ENCODE measurements at places on chromosomes 2 and 18. TPM values are rescaled to one million over a fixed set of nuclear protein-coding genes. Genes with fewer than 3 reads are reported as not detected.

DNA sequence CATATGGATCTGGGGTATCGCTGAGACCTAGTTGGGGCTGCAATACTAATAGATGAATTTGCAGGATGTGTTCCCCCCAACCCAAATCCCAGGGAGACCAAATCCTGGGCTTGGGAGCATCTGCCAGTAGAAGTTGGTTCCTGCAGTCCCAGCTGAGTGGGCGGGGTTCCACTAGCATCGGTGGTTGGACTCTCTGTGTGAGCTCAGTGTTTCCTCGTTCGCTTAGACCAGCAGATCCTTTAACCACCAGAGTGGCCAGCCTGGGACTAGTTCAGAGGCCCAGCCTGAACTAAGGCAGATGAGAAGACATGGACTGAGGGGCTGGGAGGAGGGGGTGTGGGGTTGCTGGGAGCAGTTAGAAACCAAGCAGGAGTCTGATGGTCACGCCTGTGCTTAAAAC, 40.7 kb downstream of the PCARE start:
- no peak for DNase-seq

DNA sequence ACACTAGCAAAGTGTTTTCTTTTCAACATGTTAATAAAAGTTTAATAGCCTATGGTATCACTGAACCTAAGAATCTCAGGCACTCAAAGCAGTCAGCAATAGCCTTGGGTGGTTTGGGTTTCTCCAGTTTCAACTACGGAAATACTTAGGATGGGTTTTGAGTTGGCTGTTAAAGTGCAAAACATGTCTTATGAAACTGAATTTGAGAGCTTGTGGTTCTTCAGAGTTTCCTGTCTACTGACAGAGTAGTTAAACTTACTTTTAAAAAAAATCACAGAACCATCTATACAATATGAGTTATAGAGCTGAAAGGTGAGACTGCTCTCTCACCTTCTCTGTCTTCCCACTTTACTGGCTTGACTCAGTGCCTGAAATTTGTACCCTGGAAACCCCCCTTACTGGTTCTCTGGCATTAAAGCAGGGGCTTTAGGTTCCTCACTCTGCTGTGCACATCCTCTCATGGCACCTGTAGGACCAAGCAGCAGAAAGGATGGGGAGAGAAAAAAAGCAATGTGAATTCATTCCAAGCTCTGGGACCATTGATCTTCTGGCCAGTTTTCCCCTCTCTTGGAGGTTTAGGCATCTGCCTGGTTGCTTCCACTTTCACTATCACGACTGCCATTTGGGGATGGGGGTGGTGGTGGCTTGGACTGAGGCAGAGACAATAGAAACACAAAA, 18.1 kb downstream of the CCDC141 start:
- DNase-seq = no peak

GRCh38 chr2:241137276-241138190, 11.7 kb downstream of the PASK start:
- no peak for DNase-seq

- DNase-seq = no peak
These were observed 45.6 kb downstream of the KCNG3 start for GRCh38 chr2:42448163-42448562.

GRCh38 chr2:24947561-24948157, 24.1 kb downstream of the DNAJC27 start:
- no peak for DNase-seq

- no peak for DNase-seq
These were observed 57.9 kb downstream of the SLC66A3 start for GRCh38 chr2:11213090-11213638.

DNA sequence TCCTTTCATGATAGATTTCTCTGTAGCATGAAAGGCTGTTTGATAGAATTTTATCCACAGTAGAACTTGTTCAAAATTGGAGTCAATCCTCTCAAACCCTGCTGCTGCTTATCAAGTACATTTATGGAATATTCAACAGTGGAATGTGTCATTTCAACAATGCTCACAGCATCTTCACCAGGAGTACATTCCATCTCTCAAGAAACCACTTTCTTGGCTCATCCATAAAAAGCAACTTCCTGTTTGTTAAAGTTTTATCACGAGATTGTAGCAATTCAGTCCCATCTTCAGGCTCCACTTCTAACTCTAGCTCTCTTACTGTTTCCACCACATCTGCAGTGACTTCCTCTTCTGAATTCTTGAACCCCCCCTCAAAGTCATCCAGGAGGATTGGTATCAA, 29.4 kb downstream of the PDCL3 start:
- no peak for DNase-seq

DNA sequence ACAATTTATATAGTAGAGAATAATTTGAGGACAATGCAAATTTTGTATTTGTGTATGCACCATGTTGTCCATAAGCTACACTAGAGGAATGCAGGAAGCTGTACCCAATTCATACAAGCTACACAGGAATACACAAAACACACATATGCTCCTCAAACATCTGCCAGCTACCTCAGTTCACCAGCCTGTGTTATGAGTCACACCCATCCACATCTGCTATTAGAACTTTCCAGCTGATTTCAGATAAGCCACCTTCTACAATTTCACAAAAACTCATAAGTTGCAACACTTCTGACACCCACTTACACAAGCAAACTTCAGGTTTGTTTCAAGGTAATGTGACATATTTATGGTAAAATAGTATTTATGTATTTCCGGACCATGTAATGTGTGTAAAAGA, 438.9 kb downstream of the SATB2 start:
- DNase-seq = no peak

GRCh38 chr2:199679883-199680282, 171.1 kb downstream of the FTCDNL1 start:
- DNase-seq = no peak

GRCh38 chr2:46909771-46910419, 5.7 kb downstream of the MCFD2 start:
- DNase-seq = no peak

DNA sequence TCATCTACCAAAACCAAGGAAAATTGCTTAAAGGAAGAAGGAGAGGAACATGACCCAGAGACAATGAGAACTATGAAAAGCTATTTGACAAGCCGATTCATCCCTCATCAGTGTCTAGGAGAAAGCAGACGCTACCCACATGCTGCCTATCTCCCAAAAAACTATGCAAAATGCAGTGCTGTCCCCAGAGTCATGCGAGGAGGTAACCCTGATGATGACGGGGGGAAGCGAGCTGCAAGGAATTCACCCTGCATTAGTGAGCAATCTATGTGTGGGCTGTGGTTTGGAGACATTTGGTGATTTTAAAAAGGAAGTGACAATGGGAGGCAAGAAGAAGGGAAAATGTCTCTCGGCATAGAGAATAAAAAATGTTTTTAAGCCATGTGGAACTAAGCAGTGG, 472.7 kb downstream of the CMPK2 start:
- no peak for DNase-seq

- no peak for DNase-seq
These were observed 80.5 kb downstream of the NRXN1 start for GRCh38 chr2:50951437-50951836.

DNA sequence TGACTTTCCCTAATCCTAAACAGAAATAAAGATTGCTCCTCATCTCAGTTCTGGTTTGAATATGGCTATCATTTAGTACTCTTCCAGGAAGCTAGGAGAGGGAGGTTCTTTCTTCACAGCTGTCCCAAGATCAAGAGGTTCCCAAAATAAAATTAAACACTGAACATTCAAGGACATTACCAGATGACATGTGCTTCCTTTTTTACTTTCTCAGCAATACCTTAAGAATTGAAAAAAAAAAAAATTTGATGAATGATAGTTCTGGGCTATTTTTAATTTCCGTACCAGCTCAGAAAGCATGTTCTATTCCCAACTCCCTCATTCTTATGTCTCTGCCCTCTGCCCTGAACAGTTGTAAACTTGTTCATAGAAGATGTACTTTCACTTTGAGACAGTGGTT, 61.7 kb upstream of the MYL1 start:
- DNase-seq = no peak

DNA sequence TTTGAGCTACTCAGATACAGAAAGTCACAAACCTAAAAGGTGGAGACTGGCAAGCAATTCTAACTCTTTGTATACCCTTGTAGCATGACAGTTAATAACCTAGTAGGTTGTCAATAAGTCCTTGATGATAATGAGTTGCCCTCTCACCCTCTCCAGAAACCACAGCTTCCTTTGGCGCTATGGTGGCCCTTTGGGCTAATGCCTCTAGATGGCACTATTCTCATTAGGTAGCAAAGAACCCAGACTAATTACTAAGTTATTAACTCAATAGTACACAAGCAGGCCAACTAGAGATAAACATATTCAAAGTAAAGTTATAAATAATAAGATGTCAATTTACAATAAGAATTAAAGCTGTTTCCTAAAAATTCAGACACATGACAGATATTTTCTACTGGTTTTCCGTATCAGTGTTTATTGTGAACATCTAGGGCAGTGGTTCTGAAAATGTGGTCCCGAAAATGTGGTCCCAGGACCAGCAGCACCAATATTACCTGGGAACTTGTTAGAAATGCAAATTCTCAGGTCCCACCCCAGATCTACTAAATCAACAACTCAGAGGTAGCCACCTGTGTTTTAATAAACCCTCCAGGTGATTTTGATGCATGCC, 41.1 kb downstream of the LDAH start:
- DNase-seq = no peak

GRCh38 chr2:79971807-79972206, 332.7 kb downstream of the LRRTM1 start:
- DNase-seq = no peak

DNA sequence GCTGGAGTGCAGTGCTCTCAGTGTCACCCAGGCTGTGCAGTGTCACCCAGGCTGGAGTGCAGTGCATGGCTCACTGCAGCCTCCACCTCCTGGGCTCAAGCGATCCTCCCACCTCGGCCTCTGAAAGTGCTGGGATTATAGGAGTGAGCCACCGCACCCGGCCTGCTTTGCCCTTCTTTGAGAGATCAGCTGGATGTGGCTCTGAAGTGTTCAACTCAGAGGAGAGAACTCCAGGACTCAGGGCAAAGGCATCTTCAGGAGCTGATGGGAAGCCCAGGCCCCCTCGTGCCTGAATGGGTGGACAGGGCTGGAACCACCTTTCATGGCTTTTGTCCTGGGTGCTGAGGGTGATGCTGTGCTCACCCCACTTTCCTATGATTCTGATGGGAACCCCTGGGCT, 52.0 kb upstream of the HAAO start:
- no peak for DNase-seq

DNA sequence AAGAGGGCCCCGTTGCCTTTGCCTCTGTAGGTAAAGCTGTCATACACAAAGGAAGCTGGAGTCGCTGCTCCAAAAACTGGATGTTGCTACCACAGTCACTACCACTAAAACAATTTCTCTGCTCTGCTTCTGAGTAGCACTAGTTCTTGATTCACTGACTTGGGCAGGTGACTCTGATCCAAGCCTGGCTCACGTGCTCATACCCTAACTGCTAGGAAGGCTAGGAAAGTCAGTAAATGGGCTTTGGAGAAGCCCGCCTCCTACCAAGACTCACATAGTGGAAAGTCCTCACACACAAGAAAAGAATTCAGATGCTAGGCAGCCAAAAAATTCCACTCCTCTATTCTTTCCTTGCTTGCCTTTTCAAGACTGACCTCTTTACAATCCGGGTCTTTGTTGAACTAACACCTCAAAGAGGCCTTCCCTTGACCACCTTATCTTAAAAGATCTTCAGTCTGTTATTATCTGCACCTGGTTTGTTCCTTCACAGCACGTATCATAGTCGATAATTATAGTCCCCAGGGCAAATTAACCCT, 11.4 kb upstream of the DYNC1I2 start:
- DNase-seq = no peak

DNA sequence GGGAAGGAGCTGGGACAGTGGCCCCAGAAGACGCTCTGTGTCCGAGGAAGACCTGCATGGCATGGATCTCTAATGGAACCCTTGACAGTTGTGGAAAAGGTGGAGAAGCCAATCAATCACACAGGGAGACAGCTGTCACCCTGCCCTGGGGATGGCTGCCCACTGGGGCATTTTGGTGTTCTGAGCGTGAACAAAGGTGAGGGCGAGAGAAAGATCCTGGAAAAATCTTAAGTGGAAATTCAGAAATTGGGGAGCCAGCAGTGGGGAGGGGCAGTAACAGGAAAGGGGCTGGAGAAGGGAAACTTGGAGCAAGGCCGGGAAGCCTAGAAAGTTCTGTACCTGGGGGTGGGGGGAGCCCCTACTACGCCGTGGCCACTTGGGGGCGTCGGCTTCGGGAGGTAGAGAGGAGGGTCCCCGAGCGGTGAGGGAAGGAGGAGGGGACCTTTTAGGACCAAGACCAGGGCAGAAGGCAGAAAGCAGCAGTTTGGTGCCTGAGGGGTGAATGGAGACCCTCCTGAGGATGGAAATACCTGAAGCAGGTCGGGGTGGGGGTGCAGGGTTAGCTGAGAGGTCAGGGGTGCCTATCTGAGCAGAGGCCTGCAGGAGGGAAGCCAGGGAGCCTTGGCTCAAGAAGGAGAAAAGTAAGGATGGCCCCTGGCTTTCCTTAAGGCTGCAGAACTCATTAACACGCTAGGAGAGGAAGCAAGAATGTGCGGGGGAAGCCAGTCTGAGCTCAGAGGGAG, 30.0 kb downstream of the NGEF start:
- DNase-seq = no peak

- DNase-seq = no peak
These were observed 126.6 kb downstream of the RTP5 start for GRCh38 chr2:241996100-241996499.

- no peak for DNase-seq
These were observed 40.3 kb upstream of the KCNJ13 start for GRCh38 chr2:232816657-232817056.

DNA sequence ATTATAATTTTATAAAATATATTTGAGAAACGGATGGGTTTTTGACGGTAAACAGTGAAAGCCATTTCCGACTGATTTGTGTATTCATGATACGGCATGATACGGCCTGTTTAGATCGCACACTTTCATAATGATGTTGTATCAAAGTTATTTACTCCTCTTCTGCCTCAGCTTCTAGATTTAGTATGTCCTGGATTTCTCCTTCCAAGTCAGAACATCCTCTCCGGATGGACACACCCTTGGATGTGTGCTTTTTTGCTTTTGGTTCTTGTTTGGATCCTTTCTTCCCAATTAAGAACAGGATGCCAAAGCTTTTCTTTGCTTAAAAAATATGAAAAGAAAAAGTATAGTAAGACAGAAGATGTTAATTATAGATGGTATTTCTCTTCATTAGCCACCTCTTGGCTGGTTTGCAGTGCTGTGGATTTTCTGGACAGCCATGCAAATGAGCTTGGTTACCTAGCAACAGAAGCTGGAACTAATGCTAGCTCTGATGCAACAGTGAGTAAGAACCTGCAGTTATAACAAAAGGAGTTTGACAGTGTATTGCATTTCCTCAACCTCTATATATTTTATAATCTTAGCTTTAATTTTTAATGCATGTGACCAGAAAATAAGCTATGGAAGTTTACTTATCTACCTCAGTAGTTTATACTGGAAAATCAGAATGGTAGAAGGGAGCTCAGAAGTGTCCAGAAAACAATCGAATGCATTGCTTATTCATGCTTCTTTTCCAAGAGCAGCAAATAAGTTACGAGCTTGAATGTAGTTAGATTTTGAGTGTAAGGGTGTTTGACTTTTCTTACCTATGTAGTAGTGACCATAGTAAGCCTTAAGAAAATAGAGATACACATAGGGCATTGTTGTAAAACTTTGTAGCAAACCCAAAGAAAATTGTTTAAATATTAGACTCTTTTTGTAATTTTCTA, 27.9 kb downstream of the RMND5A start:
- no peak for DNase-seq

Gene EVA1A
- total RNA-seq = 1.1 TPM

Gene HK2
- total RNA-seq = 6.9 TPM

Gene GALNT14
- 1.6 TPM for total RNA-seq

Gene GPR155
- 6.6 TPM for total RNA-seq

Gene SAP130
- 8.7 TPM for total RNA-seq
